ENCODE measurements at places on chromosomes 3 and 15.

GRCh38 chr15:74208901-74209559 is 6.4 kb upstream of the STRA6 start:
- DNase-seq: no peak

DNA sequence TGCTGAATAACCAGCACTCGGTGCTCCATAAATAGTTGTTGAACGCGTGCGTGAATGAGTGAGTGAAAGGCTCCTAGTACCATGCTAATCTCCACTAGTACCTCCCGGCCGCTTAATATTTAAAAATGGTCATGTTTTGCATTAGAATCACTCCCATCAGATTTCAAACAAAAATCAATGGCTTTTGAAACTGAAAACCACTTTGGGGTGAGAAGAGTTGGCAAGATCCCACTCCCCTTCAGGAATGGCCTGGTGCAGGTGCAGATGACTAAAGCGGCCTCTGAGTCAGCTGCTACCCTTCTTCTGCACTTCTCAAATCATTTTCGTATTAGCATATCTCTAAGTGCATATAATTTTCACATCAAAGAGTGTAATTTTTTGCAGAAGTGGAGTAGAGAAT is 425.3 kb upstream of the PROK2 start:
- DNase-seq: no peak

DNA sequence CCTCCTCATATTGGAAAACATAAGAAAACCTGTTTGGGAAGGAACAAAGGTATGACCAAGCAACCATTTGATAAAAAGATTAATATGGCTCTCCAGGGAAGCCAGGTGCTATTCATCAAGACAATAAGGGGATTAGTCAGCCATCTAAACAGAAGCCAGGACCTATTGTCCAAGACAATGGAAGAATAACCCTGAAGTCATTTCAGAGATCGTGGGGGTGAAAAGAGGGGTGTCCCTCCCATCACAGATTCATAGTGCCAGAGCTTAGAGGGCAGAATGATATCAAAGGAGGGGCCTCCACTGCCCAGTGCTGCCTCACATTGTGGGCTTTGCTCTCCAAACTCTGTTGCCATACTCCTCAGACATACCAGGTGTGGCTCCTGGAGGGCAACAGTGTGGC is 73.5 kb downstream of the DAPK2 start:
- no peak for DNase-seq

GRCh38 chr3:13224967-13225366 is 151.7 kb upstream of the IQSEC1 start:
- DNase-seq: no peak

GRCh38 chr3:106249159-106249558 is 380.3 kb upstream of the CBLB start:
- DNase-seq: no peak

GRCh38 chr3:105970283-105970682 is 101.5 kb upstream of the CBLB start:
- DNase-seq: no peak
